ENCODE measurements at places on chromosomes 6 and 20.

DNA sequence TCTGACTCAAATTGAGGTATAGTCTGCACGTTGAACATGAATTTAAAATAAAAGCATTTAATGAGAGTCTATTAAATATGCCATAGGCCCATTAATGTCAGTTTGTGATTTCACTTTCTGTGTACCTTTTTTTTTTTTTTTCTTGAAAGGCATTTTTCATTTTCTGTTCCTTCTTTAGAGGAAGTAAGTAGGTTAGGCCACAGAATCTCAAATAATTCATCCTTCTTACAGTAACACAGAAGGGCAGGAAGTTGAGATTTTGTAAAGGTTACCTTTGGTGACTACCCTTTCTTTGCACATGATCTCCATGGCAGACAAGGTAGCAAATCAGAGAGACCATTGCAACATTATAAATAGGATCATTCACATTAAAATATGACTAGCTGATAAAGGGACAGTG, 9.6 kb downstream of the L3MBTL3 start:
- DNase-seq = no peak

GRCh38 chr20:53074811-53075314, 102.7 kb downstream of the TSHZ2 start:
- DNase-seq = peak; percentile 87

- no peak for DNase-seq
These were observed 97.5 kb downstream of the DOK5 start for GRCh38 chr20:54572665-54573435.

GRCh38 chr20:20214757-20215275, 153.1 kb upstream of the INSM1 start:
- DNase-seq = no peak

- DNase-seq = peak; percentile 89
These were observed 18.4 kb downstream of the SLC22A23 start for GRCh38 chr6:3438190-3439167.

- no peak for DNase-seq
These were observed 252.3 kb downstream of the BTBD9 start for GRCh38 chr6:38387461-38387860.

GRCh38 chr6:160028487-160029275, 59.8 kb downstream of the IGF2R start:
- no peak for DNase-seq

All from astrocyte (in vitro differentiated cells and primary cell).